ENCODE measurements at places on chromosomes 1 and 21.

DNA sequence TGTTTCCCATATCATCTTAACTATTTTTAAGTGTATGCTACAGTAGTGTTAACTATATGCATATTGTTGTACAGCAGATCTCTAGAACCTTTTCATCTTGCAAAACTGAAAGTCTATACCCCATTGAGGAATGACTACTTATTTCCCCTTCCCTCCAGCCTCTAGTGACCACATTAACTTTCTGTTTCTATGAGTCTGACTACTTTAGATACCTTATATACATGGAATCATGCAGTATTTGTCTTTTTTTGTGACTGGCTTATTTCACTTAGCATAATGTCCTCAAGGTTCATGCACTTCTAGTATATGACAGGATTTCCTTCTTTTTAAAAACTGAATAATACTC lies 96.5 kb upstream of the BTG3 start:
- DNase-seq: no peak

- DNase-seq: no peak
These were observed 93.8 kb upstream of the GRIK3 start for GRCh38 chr1:37128091-37128490.

DNA sequence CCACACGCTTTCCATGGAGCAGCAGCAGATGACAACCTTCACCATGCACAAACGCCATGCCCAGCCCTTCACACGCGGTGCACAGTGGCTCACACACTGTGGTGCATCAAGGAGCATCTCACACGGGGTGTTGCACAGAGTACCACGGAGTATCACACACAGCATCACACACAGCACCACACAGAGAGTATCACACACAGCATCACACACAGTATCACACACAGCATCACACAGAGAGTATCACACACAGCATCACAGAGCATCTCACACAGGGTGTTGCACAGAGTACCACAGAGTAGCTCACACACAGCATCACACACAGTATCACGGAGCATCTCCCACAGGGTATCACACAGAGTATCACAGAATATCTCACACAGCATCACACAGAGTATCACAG lies 122.2 kb upstream of the RAB4A start:
- no peak for DNase-seq

- DNase-seq: no peak
These were observed 75.8 kb downstream of the ATP1A1 start for GRCh38 chr1:116448785-116449385.

GRCh38 chr1:204337036-204337429 lies 22.7 kb downstream of the PLEKHA6 start:
- DNase-seq: no peak

- no peak for DNase-seq
These were observed 70.0 kb downstream of the PLXNA2 start for GRCh38 chr1:208174200-208174599.

DNA sequence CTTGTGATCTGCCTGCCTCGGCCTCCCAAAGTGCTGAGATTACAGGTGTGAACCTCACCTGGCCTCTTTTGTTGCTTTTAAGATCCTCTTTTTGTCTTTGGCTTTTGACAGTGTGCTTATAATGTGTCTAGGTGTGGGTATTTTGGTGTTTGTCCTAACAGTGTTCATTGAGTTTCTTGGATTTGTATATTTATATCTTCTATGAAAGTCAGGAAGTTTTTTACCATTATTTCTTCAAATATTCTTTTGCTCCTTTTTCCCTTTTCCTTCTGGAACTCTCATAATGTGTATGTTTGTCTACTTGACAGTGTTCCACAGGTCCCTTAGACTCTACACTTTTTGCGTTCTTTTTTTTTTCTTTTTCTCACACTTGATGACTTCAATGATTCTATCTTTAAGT lies 59.1 kb downstream of the URB2 start:
- no peak for DNase-seq

- DNase-seq: no peak
These were observed 16.1 kb downstream of the UTP11 start for GRCh38 chr1:38028671-38029070.

DNA sequence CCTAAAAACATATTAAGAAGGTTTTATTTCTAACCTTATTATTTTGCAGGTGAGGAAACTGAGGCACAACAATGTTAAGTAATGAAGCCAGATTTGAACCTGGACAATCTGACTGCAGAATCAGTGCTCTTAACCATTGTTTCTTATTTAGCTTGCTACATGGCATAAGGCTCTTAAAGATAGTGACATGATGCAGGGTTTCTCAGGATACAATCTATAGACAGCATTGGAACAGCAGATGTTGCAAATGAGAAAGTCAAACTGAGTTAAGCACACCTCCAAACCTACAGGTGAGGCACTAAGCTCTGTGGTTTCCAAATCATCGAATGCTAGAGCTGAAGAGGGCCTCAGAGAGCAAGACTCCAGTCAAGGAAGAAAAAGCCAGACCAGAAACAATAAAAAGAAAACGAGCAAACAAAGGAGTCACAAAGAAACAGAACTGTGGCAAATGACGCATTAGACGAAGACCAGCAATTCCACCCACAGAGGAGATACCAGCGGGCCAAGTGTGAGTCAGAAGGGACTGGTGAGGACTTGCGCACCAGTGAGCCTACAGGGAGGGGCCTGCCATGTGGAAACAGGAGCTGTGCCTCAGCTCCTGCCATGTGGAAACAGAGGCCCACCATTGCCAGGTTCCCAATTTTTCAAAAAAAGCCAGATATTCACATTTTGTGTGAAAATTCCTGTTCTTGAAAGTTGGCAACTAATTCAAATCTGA lies 14.4 kb downstream of the CD58 start:
- peak; percentile 68 for DNase-seq

GRCh38 chr1:184824691-184825323 lies 70.1 kb upstream of the EDEM3 start:
- DNase-seq: no peak

DNA sequence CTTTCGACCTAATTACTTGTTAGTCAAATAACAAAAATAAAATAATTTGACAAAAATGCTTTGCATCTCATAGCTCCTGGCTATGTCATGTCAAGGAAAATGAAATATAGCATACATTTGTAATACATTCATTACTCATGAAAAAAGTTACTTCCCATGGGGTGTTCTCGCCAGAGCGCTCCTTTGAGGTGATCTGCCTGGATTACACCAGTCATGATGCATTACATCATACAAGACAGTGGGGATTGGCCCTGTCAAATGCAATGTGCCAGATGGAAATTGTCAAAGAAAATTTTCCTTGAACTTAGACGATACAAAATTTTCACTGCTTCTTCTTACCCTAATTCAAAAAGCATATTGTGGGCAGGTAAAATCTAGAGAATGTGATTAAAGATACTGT lies 215.6 kb upstream of the B3GALT2 start:
- no peak for DNase-seq

DNA sequence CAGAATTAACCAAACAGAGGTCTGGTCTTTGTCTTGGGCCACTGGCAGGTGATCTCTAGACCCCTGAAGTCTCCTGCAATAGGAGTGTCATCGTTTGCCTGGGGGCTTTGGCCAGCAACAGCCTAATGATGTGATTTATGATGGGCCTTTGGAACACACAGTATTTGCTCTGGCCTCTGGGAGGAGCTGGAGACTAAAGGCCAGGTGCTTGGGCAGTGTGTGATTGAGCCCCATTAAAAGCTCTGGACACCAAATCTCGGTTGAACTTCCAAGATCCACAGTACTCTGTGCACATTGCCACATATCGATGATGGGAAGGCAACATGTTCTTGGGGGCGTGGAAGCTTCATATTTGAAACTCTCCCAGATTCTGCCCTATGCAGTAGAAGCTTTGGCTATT lies 32.0 kb upstream of the TLR5 start:
- no peak for DNase-seq
